ENCODE measurements at places on chromosomes 12 and 14.

DNA sequence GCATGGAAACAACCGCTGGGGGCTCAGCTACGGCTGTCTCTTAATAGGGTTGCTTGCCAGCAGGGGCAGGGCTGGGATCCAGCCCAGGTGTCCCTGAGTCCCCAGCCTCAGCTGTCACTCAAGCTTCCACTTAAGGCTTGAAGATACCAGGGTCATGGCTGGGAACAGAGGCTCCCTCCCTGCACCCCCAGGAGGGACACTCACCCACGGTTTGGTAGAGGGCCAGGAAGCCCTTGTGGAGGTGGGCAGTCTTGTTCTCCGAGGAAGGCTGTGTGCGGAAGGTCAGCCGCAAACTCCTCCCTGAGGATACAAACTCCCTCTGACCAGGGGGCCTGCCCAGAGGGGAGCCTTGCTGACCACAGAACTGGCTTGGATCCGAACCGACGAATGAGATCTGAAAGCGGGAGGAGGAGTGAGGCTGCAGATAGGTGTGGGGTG is 7.3 kb downstream of the C1RL start:
- no peak for DNase-seq

- DNase-seq, result no peak
These were observed 26.8 kb upstream of the TCL1B start for GRCh38 chr14:95659293-95659989.

- DNase-seq, result no peak
These were observed 375.0 kb downstream of the DPF3 start for GRCh38 chr14:72518809-72519377.

DNA sequence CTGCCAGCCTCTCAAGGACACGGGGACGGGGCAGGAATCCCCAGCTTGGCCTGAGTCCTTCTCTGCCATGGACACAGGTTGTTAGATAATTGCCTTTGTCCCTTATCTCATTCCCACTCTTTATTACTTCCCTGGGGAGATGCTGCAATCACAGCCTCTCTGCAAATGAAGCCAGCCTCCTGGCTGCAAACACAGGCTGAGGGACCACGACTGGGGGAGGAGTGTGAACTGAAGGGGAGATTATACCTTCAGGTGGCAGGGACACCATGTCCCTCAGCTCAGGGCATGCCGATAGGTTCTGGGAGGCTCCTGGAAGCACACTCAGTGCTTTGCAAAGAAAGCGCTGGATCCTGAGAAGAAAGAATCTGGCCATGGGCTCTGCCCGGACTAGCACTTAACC is 16.1 kb upstream of the CHGA start:
- DNase-seq, result no peak

DNA sequence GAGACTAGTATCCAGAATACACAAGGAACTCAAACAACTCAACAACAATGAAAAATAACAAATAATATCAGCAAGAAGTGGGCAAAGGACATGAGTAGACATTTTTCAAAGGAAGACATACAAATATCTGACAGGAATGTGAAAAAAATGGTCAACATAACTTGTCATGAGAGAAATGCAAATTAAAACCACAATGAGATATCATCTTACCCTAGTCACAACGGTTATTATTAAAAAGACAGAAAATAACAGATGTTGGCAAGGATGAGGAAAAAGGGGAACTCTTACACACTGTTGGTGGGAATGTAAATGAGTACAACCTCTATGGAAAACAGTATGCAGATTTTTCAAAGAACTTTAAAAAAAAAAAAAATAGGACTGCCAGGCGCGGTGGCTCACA is 20.4 kb downstream of the VWF start:
- DNase-seq, result no peak

- DNase-seq, result no peak
These were observed 7.1 kb downstream of the HECTD4 start for GRCh38 chr12:112375105-112375504.

GRCh38 chr14:63276016-63276415 is 42.7 kb downstream of the GPHB5 start:
- DNase-seq, result no peak

DNA sequence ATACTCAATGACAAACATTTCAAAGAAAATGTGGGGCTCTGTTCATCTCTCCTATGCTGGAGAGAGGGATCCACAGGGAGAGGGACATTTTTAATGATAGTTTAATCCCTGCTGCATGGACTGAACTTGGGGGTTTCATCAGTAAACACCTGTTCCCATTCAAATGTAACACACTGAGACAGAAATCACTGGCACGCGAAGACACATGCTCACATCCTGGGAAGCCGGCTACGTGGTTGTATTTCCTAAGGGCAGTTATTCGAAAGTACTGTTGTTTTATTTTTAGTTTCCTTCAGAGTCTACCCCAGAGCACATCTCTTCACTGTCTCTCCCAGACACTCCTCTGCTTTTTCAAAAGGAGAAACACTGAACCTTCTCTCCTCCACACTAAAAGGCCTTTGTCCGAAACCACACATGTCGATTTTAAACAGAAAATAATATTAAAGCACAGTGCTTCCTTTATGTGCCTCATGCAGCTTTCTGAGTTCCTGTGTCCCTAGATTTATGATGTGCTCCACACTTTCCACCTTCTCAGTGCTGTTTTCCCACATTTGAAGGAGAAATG is 52.8 kb downstream of the PTHLH start:
- DNase-seq, result no peak

DNA sequence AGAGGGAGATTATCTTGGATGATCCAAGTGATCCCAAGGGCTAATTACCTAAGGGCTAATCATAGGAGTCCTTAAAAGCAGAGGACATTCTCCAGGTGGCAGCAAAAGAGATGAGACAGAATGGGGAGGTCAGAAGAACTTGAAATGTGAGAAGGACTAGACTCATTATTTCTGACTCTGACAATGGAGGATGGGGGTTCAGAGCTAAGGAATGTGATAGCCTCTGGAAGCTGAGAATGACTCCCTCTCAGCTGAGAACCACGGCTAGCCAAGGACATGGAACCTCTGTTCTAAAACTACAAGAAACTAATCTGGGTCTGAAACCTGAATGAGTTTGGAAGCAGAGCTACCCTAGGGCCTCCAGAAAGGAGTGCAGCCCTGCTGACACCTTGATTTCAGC is 35.6 kb upstream of the ANKS1B start:
- no peak for DNase-seq

GRCh38 chr12:68745904-68746571 is at the start of gene SLC35E3:
Gene SLC35E3 (plus strand): TSS chr12:68746176. CDS start chr12:68746378, 202 bp downstream.
- peak; percentile 86 for DNase-seq

GRCh38 chr12:80837342-80837978 is 100.3 kb downstream of the LIN7A start:
- DNase-seq, result no peak

- no peak for DNase-seq
These were observed 45.3 kb upstream of the HECTD1 start for GRCh38 chr14:31252865-31253264.

DNA sequence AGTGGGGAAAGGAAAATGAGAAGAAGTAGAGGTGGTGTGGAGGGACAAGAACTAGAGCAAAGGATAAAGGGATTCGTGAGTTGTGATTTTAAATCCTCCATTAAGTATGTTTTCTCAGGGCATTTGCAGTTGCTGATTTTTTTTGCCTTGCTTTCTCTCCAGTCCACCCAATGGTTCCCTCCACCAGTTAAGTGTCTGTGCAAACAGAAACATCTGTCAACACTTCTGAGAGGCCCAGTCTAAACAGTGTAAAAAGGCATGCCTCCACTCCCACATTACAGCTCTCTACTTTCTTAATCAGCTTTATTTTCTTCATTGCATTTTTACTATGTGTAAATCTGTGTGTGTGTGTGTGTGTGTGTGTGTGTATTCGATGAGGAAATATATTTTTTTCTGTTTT is 141.2 kb downstream of the PPFIA2 start:
- DNase-seq, result no peak

- DNase-seq, result peak; percentile 20
These were observed 54.3 kb downstream of the HMGA2 start for GRCh38 chr12:65878540-65878939.

DNA sequence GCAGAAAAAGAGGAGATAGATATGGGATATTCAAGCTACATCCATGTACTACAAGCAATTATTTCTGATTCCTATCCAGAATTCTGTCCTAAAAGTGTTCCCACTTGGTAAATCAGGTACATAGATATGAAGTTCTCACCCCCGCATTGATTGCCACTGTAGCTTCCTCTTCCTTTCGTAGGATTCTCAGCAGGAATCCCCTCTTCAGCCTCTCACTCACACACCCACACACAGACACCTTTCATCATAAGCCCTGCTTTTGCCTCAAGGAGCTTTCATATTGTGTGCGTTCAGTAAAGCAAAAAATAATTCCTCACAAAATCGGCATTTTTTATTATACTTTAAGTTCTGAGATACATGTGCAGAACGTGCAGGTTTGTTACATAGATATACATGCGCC is 69.8 kb downstream of the ANO4 start:
- DNase-seq, result no peak

GRCh38 chr12:102954134-102954533 is 3.3 kb upstream of the ASCL1 start:
- no peak for DNase-seq

- DNase-seq, result peak; percentile 68
These were observed 69.3 kb downstream of the SERPINA3 start for GRCh38 chr14:94681300-94682060.

DNA sequence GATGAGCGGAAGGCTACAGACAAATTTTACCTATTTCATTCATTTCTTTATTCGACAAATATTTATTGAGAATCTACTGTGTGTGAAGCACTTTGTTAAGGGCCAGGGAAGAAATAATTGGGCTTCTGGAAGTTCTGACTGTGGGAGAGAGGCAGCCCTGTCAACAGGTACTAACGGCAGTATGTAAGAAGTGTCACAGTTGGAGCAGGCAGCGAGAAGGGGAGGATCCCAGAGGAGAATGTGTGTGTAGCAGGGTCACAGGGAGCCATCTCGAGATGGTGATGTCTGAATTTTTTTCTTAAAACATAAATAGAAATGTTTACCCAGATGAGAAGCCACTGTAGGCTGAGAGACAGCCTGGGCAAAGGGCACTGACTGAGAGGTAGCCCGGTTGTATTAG is 163.3 kb upstream of the SLC38A2 start:
- no peak for DNase-seq

DNA sequence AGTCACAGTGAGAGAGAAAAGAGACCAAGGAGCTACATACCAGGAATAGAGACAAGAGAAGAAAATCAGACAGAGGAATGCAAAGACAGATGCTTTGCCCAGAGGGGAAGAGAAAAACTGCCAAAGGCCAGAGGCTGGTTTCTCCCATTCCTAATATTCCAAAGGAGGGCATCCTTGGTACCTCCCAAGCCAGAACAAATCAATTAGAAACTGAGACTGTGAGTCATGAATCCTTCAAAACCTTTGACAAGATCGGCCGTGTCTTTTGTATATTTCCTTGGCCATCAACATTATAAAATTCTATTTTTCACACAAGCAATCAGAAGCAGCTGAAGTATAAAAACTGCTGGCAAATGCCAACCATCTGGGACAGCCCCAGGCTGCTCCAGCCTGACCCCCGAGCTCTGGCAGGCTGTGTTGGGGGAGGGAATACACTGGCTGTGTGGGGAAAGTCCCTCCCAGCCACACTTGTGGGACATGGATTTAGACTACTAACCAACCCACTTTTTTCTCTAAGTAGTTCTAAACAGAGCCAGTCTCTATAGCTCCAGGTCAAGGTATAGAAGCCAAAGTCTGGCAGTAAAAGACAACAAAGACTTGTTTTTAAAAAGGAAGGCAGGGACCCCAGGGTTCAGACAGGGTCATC is 13.7 kb downstream of the POMT2 start:
- DNase-seq, result no peak

DNA sequence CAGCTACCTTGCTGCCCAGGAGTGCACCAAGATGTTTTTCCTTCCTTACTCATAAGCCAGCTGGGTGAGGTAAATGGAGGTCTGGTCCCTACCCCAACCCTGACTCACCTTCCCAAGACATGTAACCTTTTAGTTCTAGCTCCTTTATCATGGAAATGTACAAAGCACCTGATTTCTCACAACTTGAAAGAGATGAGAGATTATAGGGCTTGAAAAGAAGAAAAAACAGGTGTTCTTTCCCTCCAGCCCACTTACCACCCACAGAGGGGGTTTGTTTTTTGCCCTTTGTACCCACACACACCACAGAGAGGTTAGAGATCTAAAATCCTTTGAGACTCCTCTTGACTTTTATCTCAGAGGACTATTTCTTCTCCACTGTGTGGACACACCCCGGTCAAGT is 21.1 kb downstream of the PLXNC1 start:
- DNase-seq, result no peak

DNA sequence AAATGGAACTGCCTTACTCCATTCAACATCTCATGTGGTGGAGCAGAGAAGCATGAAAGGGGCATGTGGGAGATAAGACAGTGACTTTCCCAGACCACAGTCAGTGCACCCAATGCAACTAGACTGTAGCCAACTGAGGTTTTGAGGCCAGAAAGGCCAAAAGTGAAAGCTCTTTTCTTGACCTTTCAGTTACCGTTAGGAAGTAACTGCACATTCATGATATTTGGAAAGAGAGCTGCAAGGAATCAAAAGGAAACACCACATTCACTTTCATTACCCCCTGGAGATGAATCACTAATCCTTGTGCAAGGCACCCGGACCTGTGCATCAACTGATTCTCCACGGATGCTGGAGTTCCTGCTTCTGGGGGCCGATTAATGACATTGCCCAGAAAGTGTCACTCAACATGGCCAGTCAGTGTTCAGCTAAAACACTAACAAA is 72.9 kb upstream of the ELK3 start:
- no peak for DNase-seq

- no peak for DNase-seq
These were observed 30.6 kb downstream of the PPFIBP1 start for GRCh38 chr12:27554421-27555186.

DNA sequence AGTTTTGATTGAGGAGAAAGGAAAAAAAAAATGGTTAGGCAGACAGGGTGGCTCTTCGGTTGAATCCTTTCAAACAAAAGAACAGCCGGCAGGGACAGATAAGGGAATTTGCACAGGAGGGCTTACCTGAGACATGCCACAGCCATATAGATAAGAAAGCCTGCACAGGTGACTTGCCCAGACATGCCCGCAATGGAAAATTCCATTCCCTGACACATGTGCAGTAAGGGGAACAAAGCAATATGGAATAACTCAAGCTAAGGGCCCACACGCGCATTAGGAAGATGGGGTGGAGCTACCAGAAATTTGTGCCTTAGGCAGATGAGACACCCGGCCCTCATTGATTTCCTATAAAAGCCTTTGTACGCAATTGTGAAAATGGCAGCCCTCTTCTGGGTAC is 86.7 kb downstream of the TMEM260 start:
- no peak for DNase-seq

- DNase-seq, result no peak
These were observed 101.5 kb downstream of the SMOC1 start for GRCh38 chr14:69980457-69981425.

DNA sequence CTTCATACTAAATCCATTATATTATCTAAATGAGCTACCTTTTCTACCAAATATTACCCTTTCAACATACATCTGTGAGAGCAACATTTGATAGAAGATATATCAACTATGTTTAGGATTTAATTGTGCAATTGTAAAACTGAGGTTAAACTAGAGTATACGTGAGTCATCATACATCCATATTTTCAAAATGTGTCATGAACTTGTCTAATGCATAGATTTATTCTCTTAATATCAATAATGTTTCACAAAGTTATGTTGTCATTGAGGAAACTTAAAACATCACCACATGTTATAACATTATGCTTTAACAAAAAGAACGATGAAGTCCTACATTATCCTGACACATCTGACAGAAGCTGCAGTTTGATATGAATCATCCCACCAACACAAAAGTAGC is 645.5 kb upstream of the NOVA1 start:
- DNase-seq, result no peak

Data from 8988T (cell line).